ENCODE measurements at places on chromosomes 2 and 18.

DNA sequence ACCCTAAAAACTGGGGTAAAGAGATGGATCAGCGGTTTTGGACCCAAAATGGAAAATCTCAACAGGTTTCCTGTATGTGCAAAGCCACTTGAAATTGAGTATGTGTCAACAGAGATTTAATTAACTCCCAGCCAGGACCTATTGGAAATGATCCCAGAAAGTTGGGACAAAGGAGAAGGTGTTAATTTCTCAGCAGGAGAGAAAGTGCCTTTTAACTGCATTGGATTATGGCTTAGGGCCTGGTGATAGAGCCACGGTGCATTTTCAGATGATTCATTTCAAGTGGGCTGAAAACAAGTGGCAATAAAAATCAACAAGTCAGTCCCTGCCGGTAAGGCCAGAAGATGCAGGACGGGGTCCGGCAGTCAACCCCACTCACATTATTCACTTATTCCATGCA lies 80.2 kb upstream of the BCL11A start:
- no peak for DNase-seq

DNA sequence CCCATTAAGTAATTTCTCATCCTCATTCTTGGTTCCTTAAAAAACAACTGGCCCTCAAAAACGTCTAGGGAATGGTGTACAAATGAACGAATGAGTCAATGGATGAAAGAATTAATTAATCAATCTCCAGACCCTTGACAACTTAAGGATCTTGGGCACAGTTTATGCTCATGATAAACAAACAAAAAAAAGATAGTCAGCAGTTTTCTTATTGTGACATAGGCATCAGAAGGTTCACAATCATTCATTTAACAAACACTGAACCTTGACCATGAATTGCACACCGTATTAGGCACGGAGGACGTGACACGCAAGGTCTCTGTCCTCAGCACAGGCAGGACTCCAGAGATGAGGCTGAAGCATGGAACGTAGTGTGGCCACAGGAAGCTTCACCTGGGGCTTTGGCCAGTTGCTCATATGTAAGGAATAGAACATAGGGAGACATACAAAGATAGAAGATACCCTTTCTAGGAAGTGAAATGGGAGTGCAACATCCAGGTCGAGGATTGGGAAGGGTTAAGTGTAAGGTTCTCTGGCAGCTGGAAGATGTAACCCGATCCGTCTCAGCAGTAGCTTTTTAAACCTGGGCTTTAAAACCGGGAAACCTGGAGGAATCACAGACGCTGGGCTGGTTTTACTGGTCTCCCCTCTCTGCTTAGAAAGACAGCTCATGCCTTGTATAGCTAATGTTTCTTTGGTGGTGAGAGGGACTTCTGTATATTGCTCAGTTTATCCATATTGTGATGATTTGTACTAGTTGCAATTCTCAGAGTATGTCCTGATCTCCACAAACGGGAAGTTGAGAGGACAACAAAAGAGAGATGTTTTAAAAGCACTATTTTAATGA lies 8.9 kb upstream of the LTBP1 start:
- DNase-seq: no peak

- DNase-seq: no peak
These were observed 163.9 kb downstream of the GFPT1 start for GRCh38 chr2:69222953-69223658.

- DNase-seq: no peak
These were observed 30.9 kb upstream of the IL1R2 start for GRCh38 chr2:101960819-101961337.

GRCh38 chr2:238891457-238892203 lies 43.7 kb downstream of the TWIST2 start:
- no peak for DNase-seq

DNA sequence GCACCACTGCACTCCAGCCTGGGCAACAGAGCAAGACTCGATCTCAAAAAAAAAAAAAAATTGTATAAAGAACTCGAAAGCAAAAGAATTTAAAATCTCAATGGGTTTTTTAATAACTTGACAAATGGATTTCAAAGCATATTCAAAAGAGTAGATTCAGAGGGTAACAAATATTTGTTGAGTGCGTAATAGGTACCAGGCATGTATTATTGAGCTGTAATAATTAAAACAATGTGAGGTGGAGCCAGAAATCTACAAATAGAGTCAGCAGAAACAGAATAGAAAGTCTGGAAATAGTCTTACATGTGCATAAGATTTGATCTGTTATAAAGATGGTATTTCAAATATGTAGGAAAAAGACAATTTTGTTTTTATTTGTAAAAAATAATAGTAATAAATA lies 19.1 kb upstream of the RAB11FIP5 start:
- no peak for DNase-seq

DNA sequence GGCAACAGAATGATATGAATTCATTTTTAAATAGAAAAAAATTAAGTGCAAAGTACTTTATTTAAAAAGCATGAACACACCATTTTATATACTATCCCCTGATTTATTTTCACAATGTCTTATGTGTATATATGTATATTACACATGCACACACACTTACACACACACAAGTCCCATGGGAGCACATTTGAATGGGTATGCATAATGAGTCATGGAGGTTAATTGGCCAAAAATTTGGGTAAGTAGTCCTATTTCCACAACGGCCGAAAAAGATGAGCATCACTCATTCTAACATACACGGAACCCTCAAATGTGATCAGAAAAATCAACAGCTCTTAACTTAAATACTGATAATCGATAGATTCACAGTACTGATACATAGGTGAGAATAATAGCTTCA lies 97.4 kb upstream of the NABP1 start:
- no peak for DNase-seq

DNA sequence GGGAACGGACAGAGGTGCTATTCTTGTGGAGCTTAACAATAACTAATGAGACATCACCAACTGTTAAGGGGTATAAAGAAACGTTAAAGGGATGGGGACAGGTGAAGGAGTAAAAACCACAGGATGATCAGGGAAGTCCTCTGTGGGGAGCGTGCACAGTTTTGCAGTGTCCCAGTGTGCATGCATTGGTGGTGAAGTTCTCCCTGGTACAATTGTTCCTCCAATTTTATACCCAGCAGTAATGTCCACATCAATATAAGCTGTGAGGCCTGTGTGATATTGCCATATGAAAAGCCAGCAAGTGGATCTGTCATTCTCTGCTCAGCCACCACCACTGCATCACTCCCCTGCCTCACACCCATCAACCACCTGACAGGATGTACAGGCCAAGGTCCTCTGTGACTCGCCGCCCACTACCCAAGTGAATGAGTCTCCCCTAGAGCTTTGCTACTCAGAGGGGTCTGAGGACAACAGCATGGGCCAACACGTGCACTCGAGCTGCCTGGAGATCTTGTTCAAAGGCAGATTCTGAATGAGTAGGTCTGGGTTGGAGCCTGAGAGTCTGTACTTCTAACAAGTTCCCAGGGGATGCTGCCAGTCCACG lies 4.6 kb downstream of the MLPH start:
- DNase-seq: no peak

GRCh38 chr2:216775043-216775453 lies 79.7 kb upstream of the IGFBP5 start:
- peak; percentile 97 for DNase-seq

DNA sequence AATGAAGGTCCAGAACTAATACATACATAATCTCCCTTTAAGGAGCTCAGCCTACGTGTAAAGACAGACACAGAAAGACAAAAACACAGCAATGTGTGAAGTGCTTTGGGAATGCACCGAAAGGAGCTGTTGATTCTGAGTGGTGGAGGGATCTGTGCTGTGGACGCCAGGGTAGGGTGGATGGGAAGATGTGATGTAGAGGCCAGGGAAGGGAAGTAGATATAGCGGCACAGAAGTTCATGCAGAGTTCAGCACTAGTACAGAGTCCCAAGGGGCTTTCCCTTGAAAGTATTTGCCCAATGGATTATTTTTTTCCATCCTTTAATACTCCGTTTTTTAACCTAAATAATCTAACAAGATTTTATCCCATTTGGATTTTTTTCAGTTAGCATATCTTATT lies 32.1 kb upstream of the DOCK10 start:
- no peak for DNase-seq

GRCh38 chr2:231181860-231182512 lies 16.4 kb upstream of the ARMC9 start:
- DNase-seq: no peak

DNA sequence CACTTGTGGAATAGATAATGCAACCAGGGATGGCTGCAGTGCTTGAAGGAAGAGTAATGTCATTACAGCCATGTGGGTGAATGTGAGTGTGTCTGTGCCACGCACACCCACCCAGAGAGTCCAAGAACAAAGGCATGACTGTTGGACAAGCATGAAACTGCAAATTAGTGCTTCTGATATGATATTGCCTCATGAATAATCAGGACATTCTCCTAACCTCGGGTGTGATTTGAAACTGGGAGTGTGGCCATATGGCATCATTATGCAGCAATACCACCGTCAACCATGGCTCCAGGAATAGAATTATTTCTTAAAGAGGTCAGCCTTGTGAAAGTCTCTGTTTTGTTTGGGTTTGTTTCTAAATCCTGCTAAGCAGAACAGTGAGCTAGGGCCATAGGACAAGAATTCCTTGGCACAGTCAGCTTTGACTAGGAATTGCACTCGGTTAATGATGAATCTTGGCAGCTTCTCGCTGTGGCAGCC lies 678.0 kb upstream of the RAB6C start:
- DNase-seq: no peak

- no peak for DNase-seq
These were observed 172.0 kb downstream of the LOXHD1 start for GRCh38 chr18:46484971-46485370.

DNA sequence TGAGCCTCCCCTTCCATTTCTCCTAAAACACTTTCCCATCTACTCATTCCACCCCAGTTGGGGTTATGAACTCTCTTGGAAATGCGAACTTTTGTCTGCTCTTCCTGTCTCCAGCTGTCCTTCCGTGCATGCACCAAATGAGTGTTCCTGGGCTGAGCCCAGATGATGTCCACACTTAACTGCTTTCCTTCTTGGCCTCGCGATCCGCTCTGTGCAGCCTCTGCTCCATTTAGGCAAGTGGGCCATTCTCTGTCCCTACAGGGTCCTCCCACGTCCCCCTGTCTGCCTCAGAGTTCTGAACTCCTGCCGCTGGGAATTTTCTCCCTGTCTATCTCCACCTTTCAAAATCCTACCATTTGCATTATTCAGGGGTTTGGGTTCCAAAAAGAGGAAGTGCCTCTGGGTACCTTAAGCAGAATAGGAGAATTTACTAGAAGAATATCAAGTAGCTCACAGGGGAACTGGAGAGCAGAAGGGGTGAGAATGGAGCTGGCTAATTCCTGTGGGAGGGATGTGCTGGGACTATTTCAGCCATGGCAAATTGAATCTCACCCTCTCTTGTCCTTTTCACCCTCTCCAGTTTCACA lies 4.7 kb upstream of the NCK2 start:
- DNase-seq: no peak

DNA sequence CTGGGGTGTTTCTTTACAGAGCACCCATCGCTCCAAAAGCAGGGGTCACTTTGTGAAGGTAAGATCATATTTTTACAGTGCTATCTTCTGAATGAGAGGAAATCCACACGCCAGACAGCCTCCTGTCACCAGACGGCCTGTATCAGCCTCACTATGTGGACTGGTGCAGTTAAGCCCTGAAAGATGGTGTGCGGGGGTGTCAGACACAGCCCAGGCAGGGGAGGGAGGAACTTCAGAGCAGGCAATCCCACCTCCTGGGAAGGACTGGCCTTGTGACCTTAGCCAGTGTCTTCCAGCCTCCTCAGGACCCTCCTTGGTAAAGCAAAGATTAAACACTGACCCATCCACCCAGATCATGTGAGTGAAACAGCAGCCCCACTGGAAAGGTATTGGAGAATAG lies 249.4 kb upstream of the CTAGE1 start:
- DNase-seq: no peak

DNA sequence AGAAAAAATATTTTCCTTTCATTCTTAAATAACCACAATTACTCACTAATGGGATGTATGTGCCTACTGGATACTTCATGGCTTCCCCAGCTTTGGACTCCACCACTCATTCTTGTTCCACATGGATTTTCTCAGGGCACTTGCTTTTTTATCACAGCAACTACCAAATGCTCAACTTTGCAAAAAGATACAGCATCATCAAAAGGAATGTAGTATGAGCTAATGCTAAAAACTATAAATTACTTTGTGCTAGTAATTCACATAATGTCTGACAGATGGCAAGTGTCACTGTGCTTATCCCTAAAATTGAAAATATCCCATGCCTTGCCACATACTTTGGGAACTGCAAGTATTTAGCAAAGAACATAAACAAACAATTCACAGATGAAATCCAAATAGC lies 130.4 kb upstream of the ZFP36L2 start:
- DNase-seq: no peak

DNA sequence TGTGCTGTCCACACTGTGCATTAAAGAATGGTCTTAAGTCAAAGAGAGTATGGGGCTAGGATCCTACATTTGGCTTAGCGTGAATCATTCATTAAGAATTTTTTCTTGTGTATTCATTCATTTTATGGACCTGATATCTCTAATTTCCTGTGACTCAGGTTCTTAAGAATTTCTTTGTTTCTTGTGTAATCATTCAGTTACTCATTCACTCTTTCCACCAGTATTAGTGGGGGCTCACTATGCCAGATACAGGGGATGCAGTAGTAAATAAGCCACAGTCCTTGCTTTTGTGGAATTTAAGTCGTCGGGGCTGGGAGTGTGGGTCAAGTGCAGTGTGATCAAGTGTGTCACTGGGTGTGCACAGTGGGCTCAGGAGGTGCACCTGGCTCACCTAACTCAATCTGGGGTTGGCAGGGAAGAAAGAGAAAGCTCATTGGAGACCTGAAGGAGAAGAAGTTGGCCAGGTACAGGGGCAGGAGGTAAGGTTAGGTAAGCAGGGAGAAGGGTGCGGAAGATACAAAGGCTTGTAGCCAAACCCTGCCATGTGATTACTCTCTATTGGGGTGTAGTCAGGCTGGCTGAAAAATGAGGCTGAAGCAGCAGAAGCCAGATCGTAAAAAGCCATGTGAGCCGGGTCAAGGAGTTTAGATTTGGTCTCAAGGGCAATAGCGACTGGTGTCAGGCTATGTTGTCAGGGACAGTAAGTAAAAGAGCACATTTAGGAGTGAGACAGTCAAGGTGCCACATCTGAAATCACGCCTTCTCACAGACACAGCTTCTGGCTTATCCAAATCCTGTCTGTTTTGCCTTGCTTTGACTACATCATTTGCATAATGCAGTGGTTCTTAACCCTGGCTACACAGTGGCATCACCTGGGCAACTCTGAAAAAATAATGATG lies 67.2 kb downstream of the KCTD1 start:
- DNase-seq: peak; percentile 54

DNA sequence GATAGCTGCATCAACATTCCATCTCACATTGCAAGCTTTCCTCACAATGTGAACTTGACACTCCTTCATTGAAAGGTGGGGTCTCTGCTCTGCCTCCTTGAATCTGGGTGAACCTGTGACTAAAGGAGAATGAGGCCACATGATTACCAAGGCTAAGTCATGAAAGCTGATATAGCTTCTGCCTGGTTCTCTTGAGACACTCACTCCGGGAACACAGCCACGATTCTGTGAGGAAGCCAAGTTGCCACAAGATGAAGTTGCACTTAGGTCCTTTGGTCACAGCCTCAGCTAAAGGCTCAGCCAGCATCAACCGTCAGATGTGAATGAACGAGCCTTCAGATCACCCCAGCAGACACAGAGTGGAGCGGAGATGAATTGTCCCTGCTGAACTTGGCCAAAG lies 94.7 kb upstream of the FAM136A start:
- DNase-seq: peak; percentile 20

GRCh38 chr18:59142274-59142673 lies 2.6 kb downstream of the SEC11C start:
- DNase-seq: no peak

- DNase-seq: no peak
These were observed 1.6 kb upstream of the ROCK2 start for GRCh38 chr2:11346023-11346482.
